Testis (tissue), 5 donors: ENCODE measurements at places on chromosomes 5 and 9. TPM values are rescaled to one million over a fixed set of nuclear protein-coding genes. Genes with fewer than 3 reads are reported as not detected.

DNA sequence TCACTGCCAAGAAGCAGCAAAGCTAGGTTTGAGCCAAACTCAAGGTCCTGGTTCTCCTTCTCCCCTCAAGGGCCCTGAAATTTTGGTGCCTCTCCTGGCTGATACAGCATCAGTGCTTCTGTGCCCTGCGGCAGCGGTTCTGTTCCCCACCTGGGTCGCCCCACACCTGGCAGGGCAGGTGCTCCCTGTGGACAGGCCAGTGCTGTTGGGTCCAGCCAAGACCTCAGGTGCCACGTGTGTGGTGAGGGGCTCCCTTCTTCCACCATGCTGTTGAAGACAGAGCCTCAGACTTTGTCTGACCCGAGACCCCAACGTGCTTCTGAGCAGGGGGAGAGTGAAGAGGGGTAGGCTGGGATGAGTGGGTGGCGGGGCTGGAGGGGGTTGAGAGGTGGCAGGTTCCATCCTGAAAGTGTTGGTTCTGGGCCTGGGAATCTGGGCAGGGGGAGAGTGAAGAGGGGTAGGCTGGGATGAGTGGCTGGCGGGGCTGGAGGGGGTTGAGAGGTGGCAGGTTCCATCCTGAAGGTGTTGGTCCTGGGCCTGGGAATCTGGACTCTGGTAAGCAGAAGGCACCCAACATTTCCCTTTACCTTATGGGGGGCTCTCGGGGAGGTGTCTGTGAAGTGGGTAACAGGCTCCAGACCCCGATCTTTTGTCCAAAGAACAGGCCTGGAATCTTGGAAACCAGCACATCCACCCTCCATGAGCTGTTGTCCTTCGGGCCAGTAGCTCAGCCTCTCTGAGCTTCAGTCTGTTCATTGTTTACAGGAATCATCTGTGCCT is 2.3 kb downstream of the PLEKHG4B start:
- H3K36me3 ChIP-seq: no peaks in the 10 kb centered on the region
- H3K4me3 ChIP-seq: no peak overlapping the region
- DNase-seq: no peak
- H3K27ac ChIP-seq: no peak overlapping the region

GRCh38 chr5:321726-322251 is 275 bp downstream of the AHRR start:
- no peak overlapping the region for H3K27ac ChIP-seq
- no peaks in the 10 kb centered on the region for H3K36me3 ChIP-seq
- no peaks in the 10 kb centered on the region for H3K4me1 ChIP-seq
- DNase-seq: peak; percentile 11

- no peaks in the 10 kb centered on the region for H3K4me1 ChIP-seq
- no peak overlapping the region for H3K27ac ChIP-seq
- no peaks in the 10 kb centered on the region for H3K36me3 ChIP-seq
- no peak for DNase-seq
Observed at GRCh38 chr5:94310833-94311232, 307.6 kb downstream of the KIAA0825 start.

PCDHB6 gene
- 6.2 TPM for polyA plus RNA-seq

DNA sequence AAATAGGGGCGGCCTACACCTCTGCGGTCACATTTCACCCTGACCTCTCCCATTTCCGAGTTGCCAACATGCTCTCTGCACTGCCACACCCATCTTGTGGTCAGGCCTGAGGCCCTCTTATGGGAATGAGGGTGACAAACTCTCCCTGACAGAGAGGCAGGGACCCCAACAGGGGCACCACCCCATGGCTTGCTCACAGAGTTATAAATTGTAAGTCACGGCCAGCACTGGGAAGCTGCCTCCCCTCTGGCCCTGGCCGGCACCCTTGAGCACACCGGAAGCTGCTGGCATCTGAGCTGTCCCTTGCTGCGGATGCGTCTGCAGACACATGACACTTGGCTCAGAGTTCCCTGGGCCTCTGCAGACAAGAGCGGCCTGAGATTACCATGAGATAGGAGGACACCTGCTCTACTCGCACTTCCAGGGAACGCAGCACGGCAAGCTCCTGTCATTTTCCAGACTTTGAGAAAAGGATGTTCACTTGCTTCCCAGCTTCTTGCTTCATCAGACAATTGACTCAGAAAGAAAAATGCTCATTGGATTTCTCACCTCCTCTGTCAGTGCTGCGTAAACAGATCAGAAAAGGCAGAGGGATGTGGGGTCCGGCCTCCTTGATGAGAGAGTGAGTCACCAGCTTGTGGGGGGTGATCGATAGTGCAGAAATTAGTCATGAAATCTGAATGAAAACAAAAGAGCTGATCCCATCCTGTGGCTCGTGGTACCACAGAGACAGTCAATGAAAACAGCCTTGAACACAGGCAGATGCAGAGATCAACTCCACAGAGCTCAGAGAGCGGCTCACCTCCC is 269.8 kb downstream of the SYK start:
- no peak for DNase-seq
- H3K4me1 ChIP-seq: peaks cover 19% of the 10 kb centered on the region
- H3K4me3 ChIP-seq: no peak overlapping the region
- H3K27ac ChIP-seq: no peak overlapping the region
- H3K27me3 ChIP-seq: no peaks in the 10 kb centered on the region

DNA sequence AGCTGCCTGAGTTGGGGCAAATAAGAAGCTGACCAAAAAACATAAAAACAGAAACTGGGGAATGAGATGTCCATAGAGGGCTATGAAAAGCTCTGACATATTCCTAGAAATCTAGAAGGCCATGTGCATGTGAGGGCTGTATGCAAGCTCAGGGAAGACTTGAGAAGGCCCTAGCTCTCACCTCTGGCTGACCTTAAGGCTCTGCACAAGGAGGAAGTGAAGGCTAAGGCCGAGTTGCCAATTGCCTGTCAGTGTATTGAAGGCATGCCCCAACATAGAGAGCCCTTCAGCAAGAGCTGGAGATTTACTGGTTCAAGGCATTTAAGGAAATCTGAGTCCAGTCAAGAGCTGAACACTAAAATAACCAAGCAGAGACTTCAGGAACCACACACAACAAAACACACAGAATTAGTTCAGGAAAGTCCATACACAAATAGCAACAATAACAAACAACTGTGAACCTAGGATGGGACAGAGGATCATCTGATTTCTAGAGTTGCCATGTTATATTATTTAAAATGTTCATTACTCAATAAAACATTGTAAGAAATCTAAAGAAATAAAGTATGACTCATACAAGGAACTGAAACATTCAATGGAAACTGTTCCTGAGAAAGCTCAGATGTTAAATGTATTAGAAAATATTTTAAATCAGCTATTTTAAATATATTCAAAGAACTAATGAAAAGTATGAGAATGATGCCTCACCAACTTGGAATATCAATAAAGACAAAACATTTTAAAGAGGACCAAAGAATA is 161.8 kb downstream of the AUH start:
- H3K4me3 ChIP-seq: no peak overlapping the region

SECISBP2 gene
- polyA plus RNA-seq: 145 TPM

DNA sequence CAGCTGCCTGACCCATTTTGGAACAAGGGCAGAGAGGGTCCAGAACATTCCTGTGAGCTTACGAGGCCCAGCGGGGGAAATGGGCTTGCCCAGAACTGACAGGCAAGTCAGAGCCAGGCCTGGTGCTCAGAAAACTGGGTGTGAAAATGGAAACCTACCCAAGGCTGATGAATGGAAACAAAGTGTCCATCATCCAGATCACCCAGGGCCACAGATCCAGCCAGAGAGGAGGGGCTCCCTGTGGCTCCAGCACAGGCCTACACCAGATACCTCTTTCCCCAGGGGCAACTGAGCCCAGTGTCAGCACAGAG is 3.1 kb downstream of the CLTB start:
- peak overlapping the region; percentile 21 for H3K27ac ChIP-seq
- H3K4me1 ChIP-seq: peaks cover 34% of the 10 kb centered on the region

TMC1 gene
- 3.0 TPM for polyA plus RNA-seq

GRCh38 chr5:36230151-36230790 is 11.5 kb downstream of the NADK2 start:
- no peak overlapping the region for H3K27ac ChIP-seq
- DNase-seq: no peak

NEURL1B gene
- 17.1 TPM for polyA plus RNA-seq

ARSI gene
- polyA plus RNA-seq: 0.92 TPM

TAF9 gene
- polyA plus RNA-seq: 297 TPM

DNA sequence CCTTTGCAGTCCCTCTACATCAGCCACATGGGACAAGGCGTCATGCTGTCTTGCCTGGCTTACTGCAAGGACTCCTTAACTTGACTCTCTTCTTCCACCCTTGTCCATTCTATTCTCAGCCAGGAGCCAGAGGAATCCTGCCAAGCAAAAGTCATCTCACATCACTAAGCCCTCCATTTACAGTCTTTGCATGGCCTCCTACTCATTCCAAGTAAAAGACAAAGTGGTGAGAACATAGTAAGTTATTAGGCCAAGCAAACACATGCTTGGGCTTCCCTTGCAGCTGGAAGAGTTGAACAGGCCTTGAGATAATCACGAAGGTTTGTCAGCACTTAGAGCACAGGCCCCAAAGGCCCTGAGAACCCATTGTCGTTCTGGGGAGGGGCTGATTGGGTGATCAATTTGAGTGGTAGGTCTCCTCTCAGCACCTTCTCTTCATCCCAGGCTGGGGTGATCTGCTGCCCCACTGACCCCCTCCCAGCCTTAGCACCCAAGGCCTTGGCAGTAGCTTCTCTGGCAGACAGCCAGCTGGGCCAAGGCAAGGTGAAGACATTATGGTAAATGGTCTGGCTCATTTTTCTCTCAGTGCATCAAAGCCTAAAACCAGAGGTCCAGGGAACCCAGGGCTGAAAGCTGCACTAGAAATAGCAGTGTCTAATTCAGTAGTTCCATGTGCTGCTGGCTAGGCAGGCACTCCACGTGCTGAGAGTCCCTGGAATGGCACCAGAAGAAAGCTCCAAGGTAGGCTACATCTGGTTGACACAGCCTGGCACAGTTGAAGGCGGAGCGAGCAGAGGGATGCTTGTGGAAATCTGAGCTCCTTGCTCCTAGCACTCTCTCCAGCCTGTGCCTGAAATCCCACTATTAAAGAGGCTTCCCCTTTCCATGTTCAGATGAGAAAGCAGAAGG is 121.4 kb downstream of the ASTN2 start:
- no peaks in the 10 kb centered on the region for H3K4me1 ChIP-seq
- H3K36me3 ChIP-seq: no peaks in the 10 kb centered on the region
- DNase-seq: no peak
- H3K27me3 ChIP-seq: no peaks in the 10 kb centered on the region

GABBR2 gene
- 6.9 TPM for polyA plus RNA-seq

DNA sequence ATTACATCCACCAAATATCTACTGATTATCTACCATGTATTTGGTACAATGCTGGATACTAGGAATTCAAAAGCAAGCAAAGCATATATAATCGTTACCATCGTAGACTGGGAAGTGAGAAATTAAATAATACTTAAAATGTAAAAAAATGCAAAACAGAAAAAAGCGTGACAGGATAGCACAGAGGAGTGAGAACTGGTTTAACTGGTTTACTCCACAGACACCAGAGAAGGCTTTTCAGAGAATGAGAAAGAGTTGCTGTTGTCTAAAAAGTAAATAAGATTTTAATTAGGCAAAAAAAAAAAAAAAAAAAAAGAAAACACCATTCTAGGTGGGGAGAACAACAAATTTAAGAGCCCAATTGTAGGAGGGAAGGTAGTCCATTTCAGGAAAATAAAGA is 657.9 kb upstream of the ST8SIA4 start:
- H3K4me3 ChIP-seq: no peak overlapping the region
- no peak for DNase-seq
- no peaks in the 10 kb centered on the region for H3K27me3 ChIP-seq
- H3K36me3 ChIP-seq: no peaks in the 10 kb centered on the region

GRCh38 chr9:97314503-97314902 is 7.0 kb downstream of the CCDC180 start:
- no peak for DNase-seq
- H3K27ac ChIP-seq: no peak overlapping the region
- no peak overlapping the region for H3K4me3 ChIP-seq

DNA sequence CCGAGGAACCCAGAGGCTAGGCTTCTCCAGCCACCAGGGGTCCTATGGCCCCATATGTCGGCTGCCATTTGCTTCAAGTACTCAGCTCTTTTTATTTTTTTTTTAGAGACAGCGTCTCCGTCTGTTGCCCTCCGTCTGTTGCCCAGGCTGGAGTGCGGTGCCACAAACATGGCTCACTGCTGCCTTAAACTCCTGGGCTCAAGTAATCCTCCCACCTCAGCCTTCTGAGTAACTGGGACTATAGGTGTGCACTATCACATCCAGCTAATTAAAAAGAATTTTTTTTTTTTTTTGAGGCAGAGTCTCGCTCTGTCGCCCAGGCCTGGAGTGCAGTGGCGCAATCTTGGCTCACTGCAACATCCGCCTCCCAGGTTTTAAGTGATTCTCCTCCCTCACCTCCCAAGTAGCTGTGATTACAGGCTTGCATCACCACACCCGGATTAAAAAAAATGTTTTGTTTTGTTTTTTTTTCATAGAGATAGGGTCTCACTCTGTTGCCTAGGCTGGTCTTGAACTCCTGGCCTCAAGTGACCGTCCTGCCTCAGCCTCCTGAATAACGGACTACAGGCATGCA is 8.9 kb downstream of the CERCAM start:
- H3K27me3 ChIP-seq: no peaks in the 10 kb centered on the region
- H3K4me1 ChIP-seq: no peaks in the 10 kb centered on the region
- no peaks in the 10 kb centered on the region for H3K36me3 ChIP-seq
- DNase-seq: no peak
- no peak overlapping the region for H3K27ac ChIP-seq
- no peak overlapping the region for H3K4me3 ChIP-seq

DNA sequence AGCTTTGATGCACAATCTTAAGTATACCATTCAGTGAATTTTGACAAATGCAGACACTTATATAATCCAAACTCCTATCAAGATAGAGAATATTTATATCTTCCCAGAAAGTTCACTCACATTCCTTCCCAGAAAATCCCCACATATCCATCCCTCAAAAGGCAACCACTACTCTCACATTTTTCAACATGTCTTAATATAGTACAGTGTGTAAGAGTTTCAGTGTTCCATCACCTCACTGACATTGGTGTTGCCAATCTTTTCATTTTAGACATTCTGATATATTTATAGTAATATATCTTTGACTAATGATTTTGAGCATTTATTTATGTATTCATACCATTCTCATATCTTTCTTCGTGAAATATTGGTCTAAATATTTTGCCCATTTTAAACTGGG is 38.1 kb upstream of the JAK2 start:
- no peaks in the 10 kb centered on the region for H3K4me1 ChIP-seq
- no peaks in the 10 kb centered on the region for H3K36me3 ChIP-seq
- H3K27ac ChIP-seq: no peak overlapping the region
- DNase-seq: no peak

- H3K4me3 ChIP-seq: no peak overlapping the region
- no peak overlapping the region for H3K27ac ChIP-seq
- no peaks in the 10 kb centered on the region for H3K27me3 ChIP-seq
- no peaks in the 10 kb centered on the region for H3K36me3 ChIP-seq
Observed at GRCh38 chr9:74795081-74795480, 92.6 kb downstream of the TRPM6 start.

DNA sequence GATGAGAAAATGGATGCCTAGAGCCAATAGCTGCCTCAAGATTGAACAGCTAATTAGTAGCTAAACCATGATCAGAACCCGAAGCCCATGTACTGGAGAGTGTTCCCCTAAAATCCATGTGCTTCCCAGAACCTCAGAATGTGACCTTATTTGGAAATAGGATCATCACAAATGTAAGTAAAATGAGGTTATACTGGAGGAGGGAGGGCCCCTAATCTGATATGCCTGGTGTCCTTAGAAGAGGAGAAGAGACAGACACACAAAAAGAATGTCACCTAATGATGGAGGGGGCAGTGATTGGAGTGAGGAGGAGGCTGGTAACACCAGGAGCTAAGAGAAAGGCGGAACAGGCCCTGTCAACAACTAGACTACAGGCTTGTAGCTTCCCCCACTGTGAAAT is 41.3 kb upstream of the FBP1 start:
- H3K36me3 ChIP-seq: no peaks in the 10 kb centered on the region
- H3K4me3 ChIP-seq: no peak overlapping the region
- DNase-seq: no peak
- H3K4me1 ChIP-seq: peaks cover 5% of the 10 kb centered on the region
